GM13977 (cell line): ENCODE measurements at places on chromosomes 13 and 19.

DNA sequence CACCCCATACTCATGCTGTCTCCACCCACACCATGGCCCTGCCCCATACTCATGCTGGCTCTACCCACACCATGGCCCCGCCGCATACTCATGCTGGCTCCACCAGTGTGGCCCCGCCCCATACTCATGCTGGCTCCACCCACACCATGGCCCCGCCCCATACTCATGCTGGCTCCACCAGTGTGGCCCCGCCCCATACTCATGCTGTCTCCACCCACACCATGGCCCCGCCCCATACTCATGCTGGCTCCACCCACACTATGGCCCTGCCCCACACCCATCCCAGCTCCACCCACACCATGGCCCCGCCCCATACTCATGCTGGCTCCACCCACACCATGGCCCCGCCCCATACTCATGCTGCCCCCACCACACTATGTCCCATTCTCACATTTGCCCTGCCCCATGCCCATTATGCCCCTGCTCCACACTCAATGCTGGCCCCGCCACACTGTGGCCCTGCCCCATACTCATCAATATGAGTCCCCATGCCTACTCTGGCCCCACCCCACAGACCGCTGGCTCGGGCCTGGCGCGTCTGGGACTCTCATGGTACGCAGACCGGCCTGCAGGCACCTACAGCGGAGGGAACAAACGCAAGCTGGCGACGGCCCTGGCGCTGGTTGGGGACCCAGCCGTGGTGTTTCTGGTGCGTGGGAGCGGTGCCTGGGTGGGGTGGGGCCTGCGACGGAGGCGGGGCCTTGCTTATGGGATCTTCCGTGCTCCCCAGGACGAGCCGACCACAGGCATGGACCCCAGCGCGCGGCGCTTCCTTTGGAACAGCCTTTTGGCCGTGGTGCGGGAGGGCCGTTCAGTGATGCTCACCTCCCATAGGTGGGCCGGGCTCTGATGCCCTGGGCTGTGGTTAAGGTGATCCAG is 3.7 kb upstream of the ARHGAP45 start:
- peak; percentile 65 for DNase-seq

DNA sequence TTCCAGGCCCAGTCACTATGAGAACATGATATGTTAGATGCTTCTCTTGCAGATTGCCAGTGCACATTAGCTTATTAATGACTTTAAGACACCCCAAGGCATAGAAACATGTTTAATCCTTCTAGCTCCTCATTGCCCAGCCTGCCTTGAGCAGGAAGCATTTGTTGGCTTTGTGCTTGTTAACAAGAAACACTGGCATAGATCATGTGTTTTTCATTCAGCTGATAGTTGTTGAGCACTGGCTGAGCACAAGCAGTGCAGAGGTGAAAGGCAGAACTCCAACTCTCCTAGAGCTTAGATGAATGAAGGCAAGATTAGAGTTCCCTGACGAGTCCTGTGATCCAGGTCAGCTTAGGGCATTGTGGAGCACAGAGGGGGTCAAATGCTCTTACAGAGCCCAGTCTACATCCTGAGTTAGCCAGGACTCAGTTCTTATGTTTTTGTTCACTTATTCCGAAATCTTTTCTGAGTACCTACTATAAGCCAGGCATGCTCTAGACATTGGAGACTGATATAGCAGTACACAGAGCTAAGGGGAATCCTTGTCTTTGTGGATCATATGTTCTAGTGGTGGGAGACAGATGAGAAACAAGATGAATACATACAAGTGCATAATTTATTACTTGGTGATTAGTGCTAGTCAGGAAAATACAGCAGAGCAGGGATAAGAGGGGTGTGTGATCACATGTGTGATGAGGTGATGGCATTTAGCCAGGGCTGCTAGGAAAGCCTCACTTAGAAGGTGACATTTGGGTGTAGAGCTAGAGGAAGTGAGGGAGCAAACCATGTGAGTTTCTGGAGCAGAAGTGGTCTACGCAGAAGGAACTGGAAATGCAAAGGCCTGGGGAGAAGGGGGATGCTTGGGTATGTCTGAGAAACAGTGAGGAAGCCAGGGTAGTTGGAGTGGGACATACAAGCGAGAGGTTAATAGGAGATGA is 101.2 kb downstream of the WASF3 start:
- DNase-seq, result no peak

- no peak for DNase-seq
Observed at GRCh38 chr13:66657165-66657881, 572.8 kb downstream of the PCDH9 start.

GRCh38 chr19:7260161-7260560 is 34.1 kb downstream of the INSR start:
- no peak for DNase-seq

GRCh38 chr13:30734439-30734838 is 904 bp upstream of the ALOX5AP start:
- DNase-seq, result no peak

DNA sequence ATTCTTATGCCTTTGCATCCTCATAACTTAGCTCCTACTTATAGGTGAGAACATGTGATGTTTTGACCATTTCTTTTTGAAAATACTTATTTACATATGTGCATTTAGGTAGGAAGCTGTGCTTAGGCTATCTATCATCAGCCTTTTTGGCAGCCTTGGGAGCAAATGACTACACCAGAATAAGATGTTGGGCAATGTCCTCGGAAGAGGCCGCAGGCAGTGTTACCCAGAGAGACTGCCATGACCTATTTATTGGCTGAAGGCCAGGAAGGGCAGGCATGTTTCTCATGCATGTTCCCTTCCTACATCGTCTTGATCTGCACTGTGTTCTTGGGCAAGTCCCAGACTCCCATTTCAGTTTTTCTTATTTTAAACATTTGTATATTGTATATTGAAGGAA is 122.3 kb downstream of the B3GLCT start:
- DNase-seq, result no peak

DNA sequence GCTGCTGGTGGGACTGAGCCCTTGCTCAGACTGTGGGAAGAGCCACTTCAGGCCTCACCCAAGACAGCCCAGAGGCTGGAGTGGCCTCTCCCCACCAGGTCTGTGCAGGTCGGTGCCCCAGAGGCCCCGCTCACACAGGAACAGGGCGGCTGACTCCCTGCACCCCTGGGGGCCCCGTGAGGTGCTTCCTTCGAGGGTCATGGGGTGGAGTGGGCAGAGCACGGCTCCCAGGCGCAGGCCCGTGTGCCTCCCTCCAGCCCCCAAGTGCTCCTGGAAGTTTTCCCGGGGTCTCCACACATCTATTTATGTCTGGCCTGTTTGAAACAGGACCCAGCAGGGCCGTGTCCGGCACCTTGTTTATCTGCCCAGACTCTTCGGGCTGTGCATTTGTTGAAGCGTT is 9.5 kb upstream of the TMEM255B start:
- DNase-seq, result no peak

- DNase-seq, result peak; percentile 76
Observed at GRCh38 chr13:46961719-46962118, 64.9 kb upstream of the HTR2A start.

- no peak for DNase-seq
Observed at GRCh38 chr13:24161980-24162525, 1.5 kb downstream of the SPATA13 start.

GRCh38 chr13:103762523-103762922 is 696.3 kb upstream of the SLC10A2 start:
- no peak for DNase-seq

GRCh38 chr19:41863209-41863931 is 3.3 kb downstream of the RPS19 start:
- DNase-seq, result no peak

- DNase-seq, result no peak
Observed at GRCh38 chr19:8528500-8528899, 14.5 kb upstream of the ZNF414 start.

DNA sequence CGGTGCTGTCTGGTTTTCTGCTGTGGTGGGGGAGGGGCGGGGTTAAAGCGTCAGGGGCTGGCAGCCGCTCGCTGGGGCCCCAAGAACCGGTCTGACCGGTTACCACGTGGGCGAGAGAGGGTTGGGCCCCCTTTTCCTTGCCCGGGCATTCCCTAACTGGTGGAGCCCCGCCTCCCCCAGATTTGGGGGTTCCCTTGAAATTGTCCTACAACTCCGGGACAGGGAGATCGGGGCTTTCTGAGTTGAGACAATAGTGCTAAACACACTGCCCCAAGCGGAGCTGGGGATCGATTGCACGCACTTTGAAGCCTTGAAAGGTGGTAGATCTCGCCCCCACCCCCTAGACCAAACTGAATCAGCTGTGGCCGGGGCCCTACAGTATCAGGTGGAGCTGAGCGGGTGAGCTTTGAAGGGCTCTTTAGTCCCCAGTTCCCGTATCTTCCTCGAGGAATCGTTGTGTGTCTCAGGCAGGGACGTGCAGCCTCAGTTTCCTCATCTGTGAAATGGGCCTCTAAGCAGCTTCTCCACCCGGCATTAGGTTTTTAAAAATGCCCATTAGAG is 4.8 kb downstream of the IER2 start:
- peak; percentile 83 for DNase-seq

GRCh38 chr13:69947582-69947981 is 160.0 kb upstream of the ATXN8OS start:
- no peak for DNase-seq

GRCh38 chr13:98960606-98961502 is 17.0 kb downstream of the DOCK9 start:
- no peak for DNase-seq

GRCh38 chr13:112742583-112742982 is 52.7 kb downstream of the ATP11A start:
- no peak for DNase-seq

GRCh38 chr19:4375164-4376027 is 25.0 kb downstream of the SH3GL1 start:
- peak; percentile 62 for DNase-seq

- no peak for DNase-seq
Observed at GRCh38 chr13:99197117-99197651, 3.5 kb upstream of the UBAC2 start.

GRCh38 chr13:113652404-113653263 is 5.4 kb downstream of the ATP4B start:
- DNase-seq, result no peak

DNA sequence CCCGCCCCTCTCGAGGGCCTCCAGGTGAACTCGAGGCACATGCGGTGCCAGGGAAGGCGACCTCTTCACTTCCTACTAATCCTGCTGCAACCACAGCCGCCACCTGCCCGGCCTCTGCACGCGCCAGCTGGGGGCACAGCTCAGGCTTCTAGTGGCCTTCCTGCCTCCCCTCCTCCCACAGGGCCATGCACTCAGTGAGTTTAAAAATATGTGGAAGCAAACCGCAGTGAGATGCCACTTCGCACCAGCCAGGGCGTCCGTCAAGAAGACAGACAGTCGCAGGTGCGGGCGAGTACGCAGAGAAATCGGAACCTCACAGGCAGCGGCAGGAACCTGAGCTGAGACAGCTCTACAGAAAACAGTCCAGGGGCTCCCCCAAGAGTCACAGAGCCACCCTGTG is 10.4 kb downstream of the LMNB2 start:
- peak; percentile 77 for DNase-seq

DNA sequence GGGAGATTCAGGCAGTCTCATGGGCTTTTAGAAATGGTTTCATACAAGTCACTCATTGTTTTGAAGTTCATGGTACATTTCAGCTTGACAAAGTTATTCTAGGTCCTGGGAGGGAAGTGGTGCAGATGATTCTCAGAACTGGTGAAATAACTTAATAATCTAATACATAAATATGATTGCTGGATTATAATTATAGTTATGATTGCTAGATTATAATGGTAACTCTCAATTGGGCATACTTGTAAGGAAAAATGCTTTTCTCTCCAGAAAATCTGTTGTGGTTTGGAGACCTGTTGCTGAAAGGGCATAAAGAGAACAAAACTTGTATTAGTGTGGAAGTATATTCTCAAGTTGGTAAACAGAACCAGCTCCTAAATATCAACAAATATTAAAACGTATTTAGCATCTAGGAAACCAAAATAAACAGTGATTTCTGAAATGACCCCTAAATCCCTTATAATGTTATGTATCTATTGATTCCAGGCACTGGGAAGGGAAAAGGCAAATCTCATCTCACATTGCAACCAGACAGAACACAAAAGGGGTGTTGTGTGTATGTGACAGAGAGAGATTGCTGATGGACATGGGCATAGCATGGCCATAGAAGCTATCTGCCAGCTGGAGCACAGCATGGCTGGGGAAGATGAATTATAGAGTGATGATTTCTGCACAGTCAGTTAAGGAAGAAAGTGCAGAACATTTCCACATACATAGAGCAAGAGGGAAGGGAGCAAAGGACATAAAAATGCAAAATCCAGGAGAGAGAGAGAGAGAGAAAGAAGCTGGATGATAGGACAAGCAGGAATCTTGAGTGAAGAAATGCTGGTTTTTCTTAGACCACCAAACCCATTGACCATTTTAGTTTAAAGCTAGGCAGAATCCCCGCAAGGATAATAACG is 87.1 kb upstream of the FRY start:
- DNase-seq, result no peak

DNA sequence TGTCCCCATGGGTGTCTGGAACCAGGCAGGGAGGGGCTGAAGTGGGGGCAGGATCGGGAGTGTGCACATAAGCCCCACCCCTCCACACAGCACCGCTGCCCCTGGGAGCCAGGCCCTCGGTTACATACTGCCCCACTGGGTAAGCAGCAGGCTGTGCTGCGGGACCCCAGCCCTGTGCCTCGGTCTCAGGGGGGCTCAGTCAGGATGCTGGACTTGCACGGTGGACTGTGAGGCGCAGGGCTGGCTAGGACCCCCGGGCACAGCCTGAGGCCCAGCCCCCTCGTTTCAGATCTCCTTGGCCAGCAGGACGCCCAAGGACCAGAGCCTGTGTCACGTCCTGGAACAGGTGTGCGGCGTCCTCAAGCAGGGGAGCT is 16.3 kb downstream of the MPND start:
- DNase-seq, result no peak

DNA sequence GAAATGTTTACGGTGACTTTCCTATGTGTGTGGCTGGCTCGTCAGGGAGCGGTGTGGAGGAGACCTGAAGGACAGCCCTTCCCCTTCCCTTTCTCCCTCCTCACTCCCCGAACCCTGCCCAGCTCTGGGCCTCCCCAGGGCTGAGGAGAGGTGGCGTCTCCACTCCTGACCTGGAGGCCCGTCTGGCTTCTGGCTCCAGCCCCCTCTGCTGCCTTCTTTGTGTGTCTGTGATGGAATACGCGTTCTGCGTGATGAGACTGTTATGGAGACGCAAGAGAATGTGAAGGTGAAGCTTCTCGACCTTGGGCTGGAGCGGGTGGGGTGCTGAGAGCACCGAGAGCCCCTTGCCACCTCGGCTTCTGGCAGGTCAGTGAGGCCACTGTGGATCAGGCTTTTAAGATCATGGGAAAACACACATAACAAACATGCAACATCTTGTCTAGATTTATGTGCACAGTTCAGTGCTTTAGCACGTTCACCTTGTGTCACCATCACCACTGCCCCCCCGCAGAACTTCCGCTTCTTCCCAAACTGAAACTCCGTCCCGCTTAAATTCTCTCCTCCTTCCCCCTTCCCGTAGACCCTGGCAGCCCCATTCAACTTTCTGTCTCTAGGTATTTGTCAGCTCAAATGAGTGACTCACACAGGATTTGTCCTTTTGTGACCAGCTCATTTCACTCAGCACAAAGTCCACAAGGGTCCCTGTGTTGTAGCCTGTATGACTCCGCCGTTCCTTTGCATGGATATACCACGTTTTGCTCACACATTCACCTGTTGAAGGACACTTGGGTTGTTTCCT is 24.7 kb downstream of the ATP11A start:
- no peak for DNase-seq

GRCh38 chr13:40172149-40172591 is 494.3 kb downstream of the FOXO1 start:
- no peak for DNase-seq
